ENCODE measurements at places on chromosomes 7 and 10.

DNA sequence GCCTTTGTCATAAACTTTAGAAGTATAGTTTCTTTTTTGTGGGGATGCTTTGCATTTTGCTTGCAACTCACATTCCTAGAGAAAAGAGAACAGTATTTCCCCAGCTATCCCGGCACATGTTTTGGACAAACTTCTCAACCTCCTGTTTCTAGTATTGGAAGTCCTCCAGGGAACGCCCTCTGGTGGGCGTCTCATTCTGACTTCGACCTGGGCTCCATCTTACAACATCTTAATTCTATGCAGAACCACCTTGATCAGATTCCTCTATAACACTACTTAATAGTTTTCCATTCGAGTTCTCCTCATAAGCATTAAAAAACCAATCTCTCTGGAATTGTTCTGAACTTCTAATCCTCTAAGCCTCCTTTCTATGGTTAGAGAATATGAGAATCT is 139.5 kb upstream of the FZD8 start:
- no peak for DNase-seq

GRCh38 chr7:88548399-88548798 is 211.1 kb upstream of the ZNF804B start:
- no peak for DNase-seq

GRCh38 chr7:104963991-104964385 is 50.0 kb upstream of the KMT2E start:
- DNase-seq, result no peak

DNA sequence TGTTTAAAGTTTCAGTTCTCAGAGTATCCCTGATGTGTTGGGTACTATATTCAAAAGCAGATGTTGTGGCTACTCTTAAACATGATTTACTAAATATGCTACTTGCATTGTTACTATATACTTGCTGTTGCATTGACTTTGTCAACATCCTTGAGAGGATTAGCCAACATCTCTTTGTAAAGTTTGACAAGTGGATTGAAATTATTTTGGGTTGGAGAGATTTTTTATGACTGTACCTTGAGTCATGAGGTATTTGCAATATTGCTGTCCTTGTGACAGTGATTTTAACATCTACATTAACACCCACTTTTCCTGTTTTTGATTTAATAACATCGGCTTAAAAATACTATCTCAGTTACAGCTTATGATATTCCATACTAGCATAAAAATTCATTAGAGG is 31.9 kb downstream of the MRC1 start:
- DNase-seq, result no peak

- no peak for DNase-seq
Measured at GRCh38 chr10:101493782-101494281, 94.2 kb downstream of the POLL start.

GRCh38 chr7:84302949-84303348 is 108.4 kb upstream of the SEMA3A start:
- no peak for DNase-seq

GRCh38 chr7:33979807-33980355 is 74.5 kb downstream of the BMPER start:
- peak; percentile 99 for DNase-seq

DNA sequence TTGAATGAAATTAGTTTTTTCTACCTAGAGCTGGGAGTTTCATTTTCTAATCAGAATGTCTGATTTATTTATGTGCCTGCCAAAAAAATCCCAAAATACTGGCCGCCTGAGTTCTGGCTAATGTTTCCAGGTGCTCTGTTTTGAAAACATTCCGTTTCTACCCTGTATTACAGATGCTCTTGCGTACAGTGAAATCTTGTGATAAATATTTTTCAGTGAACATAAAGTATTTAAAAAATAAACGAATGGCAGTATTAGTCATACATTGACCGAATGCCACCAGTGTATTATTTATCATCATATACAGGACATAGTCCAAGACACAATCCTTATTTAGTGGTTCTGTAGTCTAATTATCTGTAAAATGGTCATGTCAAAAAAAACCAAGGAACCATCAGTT is 102.8 kb downstream of the KAT6B start:
- DNase-seq, result peak; percentile 35

- DNase-seq, result no peak
Measured at GRCh38 chr7:15743926-15744480, 57.5 kb upstream of the MEOX2 start.

DNA sequence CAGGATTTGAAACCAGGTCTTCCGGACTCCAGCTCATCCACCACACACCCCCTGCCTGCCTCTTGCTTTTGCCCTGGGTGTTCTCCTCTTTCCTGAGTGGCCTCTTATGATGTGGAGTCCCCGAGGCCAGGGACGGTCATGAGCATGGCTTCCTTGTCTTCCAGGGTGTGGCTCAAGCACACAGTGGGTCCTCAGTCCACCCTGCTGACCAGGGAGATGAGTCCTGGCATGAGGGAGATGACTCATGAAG is 32.8 kb downstream of the DNAJB12 start:
- DNase-seq, result no peak

DNA sequence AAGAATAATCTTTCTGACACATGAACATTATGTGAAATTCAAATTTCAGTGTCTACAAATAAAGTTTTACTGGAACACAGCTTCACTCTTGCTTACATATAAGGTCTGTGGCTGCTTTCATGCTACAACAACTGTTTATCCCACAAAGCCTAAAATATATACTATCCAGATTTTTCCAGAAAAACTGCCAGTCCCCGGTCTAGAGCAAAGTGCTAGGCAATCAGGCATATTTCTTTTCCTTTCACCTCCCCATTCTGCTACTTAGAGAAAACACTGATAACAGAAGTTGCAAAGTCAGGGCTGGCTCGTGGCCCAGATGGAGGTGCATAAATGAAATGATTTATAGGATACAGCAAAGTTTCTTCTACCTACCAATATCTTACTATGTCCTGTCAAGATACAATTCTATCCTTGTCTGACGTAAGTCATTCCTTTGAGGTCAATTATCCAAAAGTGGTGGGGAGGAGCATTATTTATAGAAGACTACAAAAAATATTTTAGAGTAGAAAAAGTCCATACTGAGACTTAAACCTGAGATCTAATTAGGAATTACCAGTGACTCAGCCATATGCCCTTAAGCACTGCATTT is 384.1 kb downstream of the NXPH1 start:
- DNase-seq, result no peak

GRCh38 chr7:8627325-8627724 is 193.9 kb downstream of the NXPH1 start:
- DNase-seq, result no peak

GRCh38 chr7:6520163-6520981 is 30.9 kb downstream of the GRID2IP start:
- DNase-seq, result no peak

DNA sequence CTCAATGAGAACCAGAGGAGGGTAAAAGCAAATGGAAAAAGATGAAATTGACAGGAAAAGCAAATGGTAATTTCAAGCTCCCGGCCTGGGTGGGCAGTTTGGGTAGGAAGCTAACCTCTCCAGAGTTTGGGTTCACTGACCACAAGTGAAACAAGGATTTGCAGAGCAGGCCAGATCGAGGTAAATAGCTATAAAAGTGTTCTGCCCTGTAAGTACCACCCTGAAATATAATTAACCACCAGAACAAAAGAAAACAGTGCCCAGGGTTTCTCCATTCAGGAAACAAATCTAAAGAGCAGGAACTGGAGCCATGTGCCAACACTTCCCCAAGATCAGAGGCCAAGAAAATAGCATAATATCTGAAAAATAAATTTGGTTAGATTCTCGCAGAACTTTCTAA is 276.7 kb upstream of the MEOX2 start:
- no peak for DNase-seq

DNA sequence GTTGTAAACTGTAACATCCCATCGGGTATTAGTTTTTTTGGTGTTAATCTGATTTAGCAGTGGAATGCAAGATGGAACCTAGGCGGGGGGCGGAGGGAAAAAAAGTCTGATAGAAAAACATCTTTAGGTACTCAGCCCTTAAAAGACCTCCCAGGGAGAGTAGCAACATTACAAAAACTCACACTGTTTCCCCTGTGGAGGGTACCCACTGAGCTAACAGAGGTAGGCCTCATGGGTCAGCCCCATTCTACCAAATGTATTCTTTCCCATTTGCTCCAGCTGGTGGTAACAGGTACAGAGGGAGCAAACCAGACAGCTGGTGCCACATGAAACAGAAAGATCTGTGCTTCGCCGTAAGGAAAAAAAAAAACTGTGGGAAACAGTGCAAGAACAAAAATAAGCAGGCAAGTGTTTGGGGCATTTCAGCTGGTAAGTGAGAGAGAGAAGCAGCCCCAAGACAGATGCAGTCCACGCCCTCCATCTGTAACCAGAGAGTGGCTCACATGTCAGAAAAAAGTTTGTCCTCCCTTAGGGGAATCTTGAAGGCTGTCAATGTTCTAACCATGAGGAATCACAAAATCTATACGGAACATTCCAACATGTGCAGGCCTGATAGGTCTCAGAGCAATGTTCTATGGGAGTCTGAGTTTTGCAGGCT is 65.3 kb downstream of the HOXA1 start:
- no peak for DNase-seq

- DNase-seq, result no peak
Measured at GRCh38 chr10:126729314-126729870, 58.9 kb upstream of the C10orf90 start.

DNA sequence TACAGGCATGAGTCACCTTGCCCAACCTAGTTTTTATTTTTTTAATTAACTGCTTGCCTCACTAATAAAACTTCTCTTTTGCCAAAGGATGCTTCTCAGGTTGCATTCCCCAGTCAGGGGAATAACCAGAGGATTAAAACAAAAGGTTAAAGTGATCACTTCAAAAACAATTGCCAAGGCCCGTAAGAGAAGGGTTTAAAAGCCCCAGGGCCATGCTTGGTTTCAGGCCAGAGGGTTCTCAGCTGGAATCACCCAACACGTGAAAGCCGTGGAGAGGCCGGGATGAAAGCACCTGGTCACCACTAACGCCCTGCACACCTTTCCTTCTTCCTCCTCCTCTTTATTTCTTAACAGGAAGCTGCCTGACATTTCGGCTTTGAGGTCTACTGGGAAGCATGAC is 587.5 kb downstream of the PTPRN2 start:
- DNase-seq, result no peak

- peak; percentile 23 for DNase-seq
Measured at GRCh38 chr7:140596519-140597427, 43.8 kb downstream of the DENND2A start.
